ENCODE measurements at places on chromosomes 1 and 21.

DNA sequence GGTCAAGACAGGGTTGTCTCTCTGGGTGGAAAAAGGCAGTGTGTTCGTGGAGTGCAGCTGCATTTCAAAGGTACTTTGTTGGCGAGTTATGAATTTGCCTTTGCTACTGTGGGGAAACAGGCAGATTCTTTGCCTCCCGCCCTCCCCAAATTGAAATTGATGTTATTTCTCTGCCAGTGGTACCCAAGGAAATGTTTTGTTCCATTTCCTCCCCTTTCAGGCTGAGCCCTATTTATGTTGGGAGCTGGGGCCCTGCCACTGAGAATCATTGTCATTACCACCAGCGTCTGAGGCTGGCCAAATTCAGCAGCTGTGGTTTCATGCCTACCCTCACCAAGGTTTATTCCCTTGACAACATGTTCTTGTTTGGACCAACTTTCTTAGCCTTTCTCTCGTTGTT lies 48.5 kb upstream of the OLIG2 start:
- DNase-seq, result no peak

DNA sequence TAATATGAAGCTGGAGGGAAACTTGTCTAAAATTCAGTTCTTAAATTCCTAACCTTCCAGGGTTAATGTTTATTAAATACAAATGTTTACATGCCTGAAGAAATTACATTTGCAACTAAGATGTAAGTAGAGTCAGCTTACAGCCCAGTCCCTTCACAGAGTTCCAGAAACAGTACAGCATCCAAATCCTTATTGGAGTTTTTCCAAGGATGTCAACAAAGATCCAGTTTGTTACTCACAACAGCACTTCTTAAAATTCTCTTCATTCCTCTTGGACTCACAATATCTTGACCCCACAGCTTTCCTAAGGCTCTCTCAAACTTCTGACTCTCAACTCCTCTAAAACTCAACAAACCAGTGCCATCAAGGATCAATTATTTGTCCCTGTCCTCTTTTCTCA lies 50.1 kb upstream of the RWDD3 start:
- DNase-seq, result no peak

DNA sequence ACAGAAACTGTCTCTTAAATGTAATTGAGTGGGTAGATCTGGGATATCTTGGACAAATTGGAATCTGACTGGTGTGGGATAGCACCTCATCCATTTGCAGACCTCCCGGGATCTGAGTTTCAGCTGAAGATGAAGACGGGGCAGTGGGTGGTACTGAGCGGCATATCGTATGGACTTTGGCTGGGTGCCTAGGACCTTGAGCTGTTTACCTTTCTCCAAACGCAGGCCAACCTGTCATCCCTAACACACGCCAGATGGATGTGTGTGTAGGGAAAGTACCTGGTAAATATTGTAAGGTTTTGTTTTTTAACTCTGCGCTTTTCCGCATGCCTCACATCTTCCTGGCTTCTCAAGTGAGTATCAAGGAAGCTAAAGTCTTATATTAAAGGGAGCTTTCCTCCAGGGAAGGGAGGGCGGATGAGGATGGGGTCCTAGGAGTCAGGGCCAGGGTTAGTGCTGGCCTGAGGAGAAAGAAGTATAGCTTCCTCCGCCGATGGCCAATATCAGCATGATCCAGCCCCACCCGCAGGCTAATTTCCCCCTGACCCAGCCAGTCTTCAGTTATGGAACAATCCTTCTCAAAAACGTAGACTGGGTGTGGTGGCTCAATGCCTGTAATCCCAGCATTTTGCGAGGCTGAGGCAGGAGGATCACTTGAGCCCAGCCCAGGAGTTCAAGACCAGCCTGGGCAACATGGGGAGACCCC lies 26.2 kb downstream of the ATP8B2 start:
- no peak for DNase-seq

- DNase-seq, result no peak
These were observed at the start of gene CLDN8 for GRCh38 chr21:30216041-30216723. CLDN8 (minus strand) TSS chr21:30216097; CDS start chr21:30215925, 172 bp downstream.

DNA sequence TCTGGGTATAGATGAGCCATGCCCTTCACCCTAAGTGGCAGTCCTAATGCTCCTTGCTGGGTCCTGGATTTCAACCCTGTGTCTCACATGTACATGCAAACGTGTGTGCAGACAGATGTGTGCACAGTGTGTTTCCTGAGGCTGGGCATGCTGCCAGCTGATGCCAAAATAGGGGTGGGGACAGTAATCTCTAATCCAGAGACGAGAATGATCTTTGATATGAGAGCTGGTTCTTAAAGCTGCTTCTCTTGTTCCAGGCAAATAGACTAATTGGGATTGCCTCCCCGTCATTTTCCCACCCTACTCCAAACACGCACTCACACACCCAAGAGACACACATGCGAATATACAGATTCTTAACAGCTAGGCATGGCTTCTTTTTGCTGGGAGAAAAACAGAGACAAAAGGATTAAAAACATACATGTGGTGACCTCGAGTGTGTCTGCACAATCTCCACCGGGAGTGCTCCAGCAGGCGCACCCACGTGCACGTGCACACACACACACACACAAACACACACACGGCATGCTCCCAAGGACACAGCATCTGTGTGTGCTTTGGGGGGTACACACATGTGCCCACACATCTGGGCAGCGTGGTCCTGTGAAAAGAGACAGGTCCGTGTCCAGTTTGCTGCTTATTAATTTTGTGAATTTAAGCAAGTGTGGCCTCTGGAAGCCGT lies 102.1 kb upstream of the ZBTB40 start:
- DNase-seq, result no peak

DNA sequence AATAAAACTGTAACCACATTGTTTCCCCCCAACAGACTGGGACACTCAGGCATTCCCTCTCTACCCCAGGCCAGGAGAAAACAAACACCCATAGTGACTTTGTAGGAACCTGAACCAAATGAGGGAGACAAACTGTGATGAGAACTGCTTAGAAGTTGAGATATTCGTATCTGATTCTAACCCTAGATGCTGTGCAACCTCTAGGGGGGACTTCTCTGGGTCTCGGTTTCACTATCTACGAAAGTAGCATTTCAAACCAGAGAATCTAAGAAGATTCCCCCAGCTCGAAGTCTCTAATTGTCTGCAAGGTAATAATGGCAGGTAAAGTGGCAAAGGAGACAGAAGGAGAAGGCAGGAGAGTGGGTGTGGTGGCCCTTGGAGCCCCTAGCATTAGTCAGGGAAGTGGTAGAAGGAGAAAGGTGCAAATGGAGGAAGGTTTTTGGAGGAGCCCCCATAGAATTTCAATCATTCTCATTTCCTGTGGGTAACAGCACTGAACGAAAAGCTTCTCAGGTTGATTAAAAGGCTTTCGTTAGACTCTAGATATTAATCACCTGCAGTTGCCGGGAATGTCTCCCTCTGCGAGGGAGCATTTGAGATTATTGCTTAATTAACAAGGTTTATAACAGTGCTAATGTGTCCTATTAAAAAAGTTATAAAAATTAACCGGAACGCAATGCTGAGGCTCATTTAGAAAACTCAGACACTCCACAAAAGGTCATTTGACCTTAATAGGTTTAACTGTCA lies 46.4 kb downstream of the BEND5 start:
- DNase-seq, result no peak

GRCh38 chr1:218377143-218377660 lies 32.1 kb downstream of the TGFB2 start:
- DNase-seq, result no peak

DNA sequence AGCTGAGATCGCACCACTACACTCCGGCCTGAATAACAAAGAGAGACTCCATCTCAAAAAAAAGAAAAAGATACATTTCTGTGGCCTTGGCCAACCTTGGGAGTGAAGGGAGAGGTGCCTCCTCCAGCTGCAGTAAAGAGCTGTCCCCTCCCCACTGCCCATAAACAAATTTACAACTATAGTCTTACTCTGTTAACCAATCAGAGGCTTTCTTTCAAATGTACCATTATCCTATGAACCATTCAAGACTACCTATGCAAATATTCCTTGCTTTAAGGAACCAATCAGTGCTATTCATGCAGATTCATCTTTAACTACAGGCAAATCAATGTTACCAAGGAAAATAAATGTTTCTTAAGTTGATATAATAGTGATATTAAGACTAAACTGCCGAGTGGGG lies 1.0 kb downstream of the CELA2B start:
- no peak for DNase-seq

- DNase-seq, result no peak
These were observed 119.3 kb downstream of the CRYAA start for GRCh38 chr21:43287795-43288755.

DNA sequence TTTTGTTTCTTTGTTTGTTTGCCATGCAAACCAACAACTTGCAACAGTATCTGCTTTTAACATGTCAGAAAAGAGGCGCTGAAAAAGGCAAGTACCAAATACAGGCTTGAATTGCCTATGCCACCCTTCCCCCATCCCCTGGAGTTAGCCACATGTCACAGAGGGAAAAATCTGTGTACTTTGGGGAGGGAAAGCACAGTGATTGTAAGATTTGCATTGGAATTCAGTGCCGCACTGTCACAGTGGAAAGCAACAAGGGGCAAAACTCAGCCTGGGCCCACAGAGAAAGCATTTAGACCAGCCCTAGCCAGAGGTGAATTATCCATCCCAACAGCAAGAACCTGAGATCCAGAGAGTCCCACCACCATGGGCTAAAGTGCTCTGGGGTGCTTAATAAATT lies 52.4 kb upstream of the ACADM start:
- no peak for DNase-seq

GRCh38 chr1:33387625-33388024 lies 43.3 kb downstream of the PHC2 start:
- no peak for DNase-seq
